ENCODE measurements at places on chromosomes 16 and 17.

DNA sequence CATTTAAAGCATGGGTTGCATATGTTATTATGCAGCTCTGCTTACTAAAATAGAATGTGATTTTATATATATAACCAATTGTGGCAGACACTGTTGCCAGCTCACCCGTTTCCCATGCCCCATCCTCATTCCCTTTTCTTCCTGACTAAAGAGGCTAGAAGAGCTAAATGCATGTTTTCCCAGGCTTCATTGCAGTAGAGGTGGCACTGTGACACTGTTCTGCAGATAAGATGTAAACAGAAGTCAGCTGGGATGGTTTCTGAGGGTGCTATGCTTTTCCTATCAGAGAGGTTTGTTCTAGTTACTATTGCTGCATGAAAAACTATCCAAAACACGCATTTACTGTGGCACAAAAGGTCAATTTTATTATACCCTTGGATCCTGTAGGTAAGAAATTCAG lies 5.7 kb upstream of the TOB1 start:
- DNase-seq = no peak

- no peak for DNase-seq
These were observed 996 bp downstream of the SUMO2 start for GRCh38 chr17:75181608-75182318.

GRCh38 chr17:4560421-4560820 lies at the start of gene GGT6:
Gene GGT6 (minus strand): TSS chr17:4560577. CDS start chr17:4560521, 56 bp downstream.
- DNase-seq = no peak

GRCh38 chr16:76970087-76970744 lies 220.8 kb upstream of the MON1B start:
- DNase-seq = no peak

DNA sequence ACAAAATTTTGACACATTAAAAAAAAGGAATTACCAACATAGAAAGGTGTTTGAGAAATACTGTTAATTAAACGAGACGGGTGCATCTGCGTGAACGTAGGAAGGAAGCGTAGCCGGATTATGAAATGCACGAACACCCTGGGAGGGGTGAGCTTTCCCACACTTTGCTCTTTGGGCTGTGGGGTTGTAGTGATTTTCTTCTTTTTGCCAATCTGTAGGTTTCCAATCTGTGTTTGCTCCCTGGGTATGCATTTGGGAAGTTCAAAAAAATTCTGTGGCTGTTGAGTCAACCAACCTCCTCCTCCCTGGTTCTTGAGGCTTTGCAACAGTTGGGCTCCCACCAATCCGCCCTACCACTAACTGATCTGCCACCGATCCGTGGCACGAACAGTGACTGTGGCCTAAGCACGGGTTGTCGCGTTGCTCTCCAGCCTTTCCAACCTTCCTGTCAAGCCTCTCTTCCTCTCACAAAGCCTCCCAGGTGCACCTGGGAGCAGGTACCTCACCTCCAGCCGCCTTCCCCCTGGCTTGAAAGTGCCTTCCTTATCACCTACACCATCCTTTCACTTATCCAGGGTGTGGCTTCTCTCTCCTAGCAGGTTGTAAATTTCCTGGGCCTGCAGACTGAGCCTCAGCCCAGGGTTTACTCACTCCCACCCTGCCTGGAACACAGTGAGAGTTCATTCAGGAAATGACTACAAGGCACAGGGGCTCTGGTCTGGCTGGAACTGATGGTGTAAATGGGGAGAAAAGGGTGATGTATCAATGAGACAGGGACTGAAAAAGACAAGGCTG lies 16.6 kb downstream of the RTN4RL1 start:
- no peak for DNase-seq

- DNase-seq = no peak
These were observed 18.6 kb upstream of the C17orf113 start for GRCh38 chr17:42068979-42069378.

DNA sequence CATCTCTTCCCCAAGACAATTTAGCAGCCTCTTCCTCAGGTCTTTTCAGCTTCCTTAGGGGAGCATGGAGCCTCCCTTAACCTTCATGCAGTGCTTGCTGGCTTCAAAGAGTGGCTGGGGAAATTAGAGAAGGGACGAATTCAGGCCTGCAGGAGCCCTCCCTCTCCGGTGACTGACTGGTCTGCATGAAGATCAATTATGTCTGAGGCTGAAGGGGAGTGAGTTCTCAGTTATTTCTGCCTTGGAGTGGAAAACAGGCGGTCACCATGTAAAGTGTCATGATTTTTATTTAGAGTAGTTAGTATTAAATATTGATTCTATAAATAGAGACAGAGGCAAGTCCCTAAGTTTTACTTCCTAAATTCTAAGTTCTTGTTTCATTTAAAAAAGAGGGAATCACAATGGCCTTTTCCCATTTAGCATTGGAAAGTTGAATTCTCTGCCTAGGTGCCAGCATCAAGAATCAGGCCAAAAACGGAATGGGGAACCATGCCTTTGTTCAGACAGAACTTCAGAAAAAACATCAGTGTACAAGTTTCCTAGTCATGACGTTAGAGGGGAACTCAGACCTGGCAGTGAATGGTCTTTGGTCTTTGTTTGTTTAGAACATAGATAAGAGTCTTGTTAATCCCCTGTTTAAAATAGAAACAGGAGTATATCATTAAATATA lies 4.4 kb downstream of the GABARAPL2 start:
- DNase-seq = no peak

- DNase-seq = peak; percentile 67
These were observed 2.7 kb upstream of the TRAF7 start for GRCh38 chr16:2152695-2153506.

- no peak for DNase-seq
These were observed 23.7 kb downstream of the CDH1 start for GRCh38 chr16:68760671-68761275.

GRCh38 chr17:72618001-72618509 lies 474.4 kb downstream of the SLC39A11 start:
- no peak for DNase-seq

DNA sequence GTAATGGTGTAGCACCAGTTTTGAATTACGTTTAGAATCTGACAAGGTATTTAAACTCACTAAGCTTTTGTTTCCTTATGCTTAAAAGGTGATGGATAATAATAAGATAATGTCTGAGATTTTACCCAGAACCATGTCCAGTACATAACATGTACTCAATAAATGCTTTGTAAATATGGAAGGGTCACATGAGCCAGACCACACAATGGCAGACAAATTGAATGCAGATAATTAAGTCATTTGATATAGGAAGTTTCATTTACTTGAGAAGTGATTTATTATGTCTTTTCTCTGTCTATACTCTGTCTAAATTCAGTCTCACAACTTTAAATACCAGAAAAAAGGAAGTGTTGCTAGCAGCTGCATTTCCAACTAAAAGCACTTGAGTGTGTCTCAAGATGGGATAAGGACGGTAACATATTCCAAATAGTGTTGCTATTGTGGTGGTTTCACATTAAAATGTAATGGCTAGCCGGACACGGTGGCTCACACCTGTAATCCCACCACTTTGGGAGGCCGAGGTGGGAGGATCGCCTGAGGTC lies 52.5 kb upstream of the DHX40 start:
- peak; percentile 34 for DNase-seq

DNA sequence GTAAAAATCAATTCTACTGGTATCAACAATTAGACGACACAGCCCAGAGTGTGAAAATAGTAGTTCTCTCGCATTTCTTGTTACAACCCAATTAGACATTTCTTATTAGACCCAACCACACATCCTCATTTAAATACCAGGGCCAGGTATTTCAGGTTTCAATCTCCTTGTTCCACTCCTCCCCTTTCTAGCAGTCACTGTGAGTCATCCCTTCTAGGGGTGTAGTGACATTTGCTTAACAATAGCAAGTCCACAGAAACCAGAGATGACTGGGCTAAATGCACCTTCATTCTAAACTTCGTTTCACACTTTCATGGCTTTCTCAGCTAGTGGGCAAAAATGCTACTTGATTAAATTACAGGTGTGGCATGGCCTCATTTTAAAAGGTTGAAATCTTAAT lies 116.9 kb upstream of the CACNG3 start:
- no peak for DNase-seq
